T follicular helper cell (primary cell): ENCODE measurements at places on chromosomes 7 and 10.

DNA sequence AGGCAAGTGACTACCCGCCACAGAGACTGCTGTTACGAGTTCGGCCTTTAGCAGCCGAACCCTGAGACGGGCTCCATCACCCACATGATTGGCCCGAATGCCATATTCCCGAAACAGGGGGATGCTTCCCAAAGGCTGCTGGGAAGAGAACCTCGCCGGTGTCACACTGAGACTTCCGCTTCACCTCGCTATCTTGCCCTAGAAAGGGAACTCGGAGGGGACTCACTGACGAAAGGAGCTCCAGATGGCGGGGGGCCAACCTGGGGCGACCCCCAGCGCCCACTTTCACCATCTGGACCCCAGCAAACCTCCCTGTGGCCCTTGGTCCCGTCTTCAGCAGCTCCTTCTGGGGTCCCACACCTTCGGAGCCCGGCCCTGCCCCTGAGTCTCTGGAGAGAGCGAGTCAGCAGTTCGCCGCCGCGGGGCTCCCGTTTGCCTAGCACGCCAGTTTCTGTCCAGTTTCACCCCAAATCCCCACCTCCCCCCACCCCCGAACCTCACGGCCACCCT, 529 bp downstream of the HPS1 start:
- DNase-seq, result no peak

- no peak for DNase-seq
Observed at GRCh38 chr7:41969561-41970105, 266.7 kb upstream of the INHBA start.

DNA sequence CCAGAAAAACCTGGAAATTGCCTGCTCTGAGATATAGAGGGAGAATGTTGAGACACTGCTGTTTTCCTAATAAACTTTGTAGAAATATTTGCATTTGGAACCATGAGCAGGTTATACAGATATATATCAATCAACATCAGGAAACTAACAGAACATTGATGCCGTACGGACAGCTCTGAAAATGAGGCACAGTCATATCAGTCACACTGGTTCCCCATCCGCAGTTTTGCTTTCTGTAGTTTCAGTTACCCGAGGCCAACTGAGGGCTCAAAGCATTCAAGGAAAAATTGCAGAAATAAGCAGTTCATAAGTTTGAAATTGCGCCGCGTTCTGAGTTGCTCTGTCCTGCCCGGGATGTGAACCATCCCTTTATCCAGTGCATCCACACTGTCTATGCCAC, 137.9 kb downstream of the KLF6 start:
- DNase-seq, result no peak

- DNase-seq, result no peak
Observed at GRCh38 chr10:123571978-123572377, 94.2 kb upstream of the GPR26 start.

GRCh38 chr7:70836946-70837345, 295.0 kb upstream of the GALNT17 start:
- no peak for DNase-seq

- no peak for DNase-seq
Observed at GRCh38 chr10:123433539-123433938, 232.6 kb upstream of the GPR26 start.

DNA sequence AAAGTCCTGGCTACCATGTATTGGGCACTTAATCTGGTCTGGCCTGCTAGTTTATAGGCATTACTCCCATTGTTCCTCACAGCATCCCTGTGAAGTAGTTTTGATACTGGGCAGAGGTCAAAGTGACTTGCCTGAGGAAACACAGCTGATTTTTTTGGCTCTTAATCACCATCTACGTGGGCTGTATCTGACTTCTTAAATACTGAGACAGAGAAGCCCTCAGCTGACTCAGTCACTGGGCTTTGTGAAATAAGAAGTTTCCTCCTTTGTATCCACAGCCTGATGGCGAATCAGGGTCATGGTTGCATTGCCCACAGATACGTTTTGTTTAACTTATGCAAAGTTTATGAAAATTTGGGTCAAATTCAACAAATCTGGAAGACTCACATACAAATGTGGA, 13.2 kb downstream of the TACR2 start:
- DNase-seq, result no peak

- no peak for DNase-seq
Observed at GRCh38 chr10:103512591-103513379, 19.3 kb downstream of the NEURL1 start.
